ENCODE measurements at places on chromosomes 12 and 14.

DNA sequence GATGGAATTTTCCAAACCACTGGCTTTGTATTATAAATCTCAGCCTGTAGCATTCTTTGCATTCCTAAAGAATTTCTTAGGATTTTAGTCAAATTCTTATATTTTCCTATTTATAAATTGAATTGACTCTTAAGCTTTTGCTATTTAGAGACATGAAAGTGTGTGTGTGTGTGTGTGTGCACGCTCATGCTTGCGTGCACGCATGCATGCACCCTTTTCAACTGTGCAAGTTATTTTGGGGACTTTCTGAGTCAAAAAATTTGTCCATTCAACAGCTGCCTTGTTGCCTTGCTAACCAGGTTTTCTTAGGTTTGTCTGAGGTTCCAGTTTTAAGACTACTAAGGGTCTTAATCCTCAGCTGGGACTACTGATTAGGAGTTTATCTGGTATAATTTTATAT, 42.6 kb downstream of the GPATCH2L start:
- no peak for DNase-seq

- DNase-seq: no peak
Measured at GRCh38 chr14:60805841-60806430, 71.4 kb downstream of the MNAT1 start.

DNA sequence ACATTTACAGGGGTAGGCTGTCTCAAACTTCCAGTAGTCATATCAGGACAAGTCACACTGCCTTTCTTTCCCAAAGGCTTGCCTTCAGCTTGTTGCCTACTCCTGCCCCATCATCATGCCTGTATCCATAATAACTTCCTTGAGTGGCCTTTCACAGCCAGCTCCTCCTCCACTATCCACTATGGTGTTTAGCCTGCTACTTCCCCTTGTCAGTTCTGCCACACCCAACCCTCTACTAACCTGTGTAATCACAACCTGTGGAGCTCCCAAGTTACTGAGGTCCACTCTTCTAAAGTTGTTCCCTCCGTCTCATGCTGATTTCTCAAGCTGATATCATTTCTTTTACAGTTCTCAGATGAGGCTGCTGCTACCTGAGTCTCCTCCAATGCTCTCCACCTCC, 159.9 kb downstream of the BMP4 start:
- no peak for DNase-seq

DNA sequence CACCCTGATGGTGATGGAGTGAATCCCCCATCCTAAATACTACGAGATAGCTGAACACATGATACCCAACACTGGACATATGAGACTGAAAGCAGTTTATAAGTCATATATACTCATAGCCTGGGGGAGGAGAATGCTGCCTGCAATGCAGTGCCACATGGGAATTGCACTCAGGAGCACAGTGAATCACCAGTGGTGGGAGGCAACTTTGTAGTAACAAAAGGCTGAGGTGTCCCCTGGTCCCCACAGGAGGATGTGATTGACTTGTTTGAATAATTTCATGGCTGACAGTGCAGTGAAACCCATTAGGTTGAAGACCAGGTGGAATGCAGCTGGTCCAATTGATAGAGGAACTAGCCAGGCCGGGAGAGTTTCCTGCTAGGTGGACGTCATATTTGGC, 20.2 kb downstream of the CCDC38 start:
- DNase-seq: no peak

GRCh38 chr12:49609875-49610154, 4.4 kb upstream of the FAM186B start:
- no peak for DNase-seq

DNA sequence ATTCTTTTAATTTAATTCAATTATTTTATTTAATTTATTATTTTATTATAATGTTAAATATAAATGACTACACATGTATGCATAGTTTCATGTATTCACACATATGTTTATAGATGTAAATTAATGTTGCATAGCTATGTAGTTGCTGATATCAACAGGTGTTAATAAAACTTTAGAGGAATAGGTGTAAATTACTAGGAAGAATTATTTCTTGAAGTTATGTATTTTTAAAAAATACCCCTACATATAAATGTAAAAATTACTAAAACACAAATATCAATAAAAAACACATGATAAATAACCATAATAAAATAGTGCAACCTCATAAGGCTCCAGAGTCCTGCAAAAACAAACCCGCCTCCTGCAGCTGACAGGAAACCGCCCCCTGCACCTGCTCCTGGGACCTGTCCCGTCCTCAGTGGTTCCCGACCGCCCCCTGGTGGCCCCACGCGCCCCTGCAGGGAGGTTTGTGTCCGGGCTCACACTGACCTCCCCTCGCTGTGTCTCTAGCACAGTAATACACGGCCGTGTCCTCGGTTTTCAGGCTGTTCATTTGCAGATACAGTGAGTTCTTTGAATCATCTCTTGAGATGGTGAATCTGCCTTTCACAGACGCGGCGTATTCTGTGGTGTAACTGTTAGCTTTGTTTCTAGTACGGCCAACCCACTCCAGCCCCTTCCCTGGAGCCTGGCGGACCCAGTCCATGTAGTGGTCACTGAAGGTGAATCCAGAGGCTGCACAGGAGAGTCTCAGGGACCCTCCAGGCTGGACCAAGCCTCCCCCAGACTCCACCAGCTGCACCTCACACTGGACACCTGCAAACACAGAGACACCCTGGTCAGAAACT, 1264.0 kb downstream of the TMEM121 start:
- DNase-seq: peak; percentile 30

- DNase-seq: no peak
Measured at GRCh38 chr12:22410486-22410885, 76.0 kb upstream of the ST8SIA1 start.

GRCh38 chr14:77092676-77093075, 5.4 kb upstream of the CIPC start:
- DNase-seq: no peak

DNA sequence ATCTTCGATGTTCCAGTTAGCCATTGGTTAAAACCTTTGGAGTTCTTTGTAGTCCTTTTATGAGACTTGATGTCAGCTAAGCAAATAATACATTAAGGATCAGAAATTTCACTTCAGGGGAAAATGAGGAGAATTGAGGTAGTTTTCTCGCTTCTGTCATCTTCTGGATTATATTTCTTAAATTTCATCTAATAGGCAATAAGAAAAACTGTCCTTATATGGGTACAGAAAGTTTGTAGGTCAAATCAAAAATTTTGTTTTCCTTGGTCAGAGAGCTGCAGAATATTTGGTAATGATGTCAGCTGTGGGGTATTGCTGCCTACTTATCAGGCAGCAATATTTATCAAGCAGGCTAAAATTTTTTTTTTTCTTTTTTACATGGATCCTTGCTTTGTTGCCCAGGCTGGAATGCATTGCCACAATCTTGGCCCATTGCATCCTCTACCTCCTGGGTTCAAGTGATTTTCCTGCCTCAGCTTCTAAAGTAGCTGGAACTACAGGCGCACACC, 37.1 kb downstream of the RIMKLB start:
- DNase-seq: no peak

DNA sequence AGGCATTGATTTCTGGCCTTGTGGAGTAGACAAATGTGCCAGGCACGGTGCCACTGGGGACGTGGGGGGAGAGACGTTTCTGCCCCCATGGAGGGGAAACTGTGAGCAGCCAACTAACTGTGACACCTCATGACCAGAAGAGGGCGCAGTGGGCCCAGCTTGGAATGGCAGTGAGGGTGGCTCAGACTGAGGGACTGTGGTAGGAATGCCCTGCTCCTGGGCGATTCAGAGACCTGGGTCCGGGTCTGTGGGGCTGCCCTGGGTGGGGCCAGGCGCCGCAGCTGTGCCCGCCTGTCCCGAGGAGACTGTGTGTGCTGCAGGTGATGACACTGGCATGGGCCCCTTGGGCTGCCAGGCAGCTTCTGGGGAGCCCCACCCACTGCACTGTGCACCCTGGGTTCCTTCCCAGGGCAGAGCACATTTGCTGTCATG, 60.6 kb downstream of the SLC25A47 start:
- DNase-seq: peak; percentile 39

DNA sequence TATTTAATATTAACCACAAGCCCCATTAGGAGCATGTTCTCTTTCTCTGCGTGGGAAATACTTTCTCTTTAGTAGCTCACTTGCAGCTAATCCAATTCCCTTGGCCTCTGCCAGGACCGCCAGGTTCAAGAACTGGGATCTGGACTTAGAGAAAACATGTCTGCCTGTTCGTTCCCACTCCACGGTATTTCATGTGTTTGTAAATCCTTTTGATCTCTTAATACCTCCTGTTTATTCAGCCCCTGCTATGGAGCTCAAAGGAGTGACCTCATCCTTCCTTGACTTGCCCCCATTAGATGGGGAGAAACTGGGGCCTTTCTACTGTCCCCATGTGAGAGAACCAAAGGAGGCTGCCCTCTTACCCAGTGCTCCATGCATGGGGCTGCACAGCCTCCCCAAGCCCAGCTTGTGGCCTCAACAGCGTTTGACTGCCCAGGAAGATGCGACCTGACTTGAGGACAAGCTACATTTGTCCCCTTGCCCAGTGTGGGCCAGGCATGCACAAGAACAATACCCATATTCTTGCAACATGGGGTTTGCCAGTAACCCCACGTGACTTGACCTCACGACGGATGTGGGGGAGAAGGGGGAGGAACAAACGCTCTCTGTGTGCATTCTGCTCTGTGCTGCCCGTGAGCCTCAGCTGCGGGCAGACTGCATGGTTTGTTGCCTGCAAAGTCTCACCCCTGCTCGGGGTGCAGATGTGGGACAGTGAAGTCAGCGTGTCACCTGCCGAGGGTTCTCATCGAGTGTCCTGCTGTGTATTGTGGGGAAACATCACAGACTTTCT, 30.3 kb downstream of the CD9 start:
- peak; percentile 64 for DNase-seq

DNA sequence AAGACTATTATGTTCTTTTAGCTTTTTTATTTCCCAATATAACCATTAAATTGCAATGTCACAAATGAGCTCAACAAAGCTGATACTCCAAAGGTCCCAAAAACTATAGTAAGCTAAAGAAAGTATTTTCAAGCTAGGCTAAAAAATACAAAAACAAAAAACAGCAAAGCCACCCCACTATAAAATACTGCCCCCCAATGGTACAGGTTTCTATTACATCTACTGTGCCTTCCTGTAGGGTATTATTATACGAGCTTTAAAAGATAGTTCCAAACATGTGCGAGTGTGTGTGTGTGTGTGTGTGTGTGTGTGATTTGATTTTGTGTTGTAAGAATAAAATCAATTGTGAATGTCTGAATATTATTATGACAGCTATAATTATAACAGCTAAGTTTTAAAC, 1.1 kb downstream of the IFNG start:
- no peak for DNase-seq

- no peak for DNase-seq
Measured at GRCh38 chr14:25014440-25014839, 35.5 kb downstream of the STXBP6 start.

GRCh38 chr12:122021193-122021821, 377 bp upstream of the BCL7A start:
- peak; percentile 37 for DNase-seq

All from uterus (tissue), 4 donors.